ENCODE measurements at places on chromosomes 12 and 14. TPM values are rescaled to one million over a fixed set of nuclear protein-coding genes. Genes with fewer than 3 reads are reported as not detected.
A peak's percentile ranks its signal among the peaks of the same experiment; 100 is the strongest.

NPAS3 gene
- total RNA-seq: not detected

BEST3 gene
- not detected for total RNA-seq

DNA sequence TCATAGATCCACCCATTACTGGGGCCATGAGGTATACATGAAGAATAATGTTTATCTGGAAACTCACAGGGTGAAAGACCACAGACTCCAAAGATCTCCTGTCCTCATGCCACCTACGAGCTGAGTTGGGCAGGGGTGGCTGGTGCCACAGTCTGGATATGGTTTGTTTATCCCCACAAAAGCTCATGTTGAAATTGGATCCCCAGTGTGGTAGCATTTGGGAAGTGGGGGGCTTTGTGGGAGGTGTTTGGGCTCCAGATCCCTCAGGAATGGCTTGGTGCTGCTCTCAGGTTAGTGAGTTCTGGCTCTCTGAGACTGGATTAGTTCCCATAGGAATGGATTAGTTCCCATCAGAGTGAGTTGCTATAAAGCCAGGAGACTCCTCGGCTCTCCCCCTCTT, 192.3 kb upstream of the FSCB start:
- no peaks in the 10 kb centered on the region for H3K27me3 ChIP-seq
- no peak for DNase-seq
- no peak overlapping the region for H3K27ac ChIP-seq
- H3K36me3 ChIP-seq: no peaks in the 10 kb centered on the region

- H3K4me1 ChIP-seq: no peaks in the 10 kb centered on the region
- no peak for DNase-seq
- H3K36me3 ChIP-seq: no peaks in the 10 kb centered on the region
- no peaks in the 10 kb centered on the region for H3K27me3 ChIP-seq
- H3K4me3 ChIP-seq: no peak overlapping the region
Observed at GRCh38 chr14:77660754-77661153, 44.3 kb upstream of the SPTLC2 start.

DNA sequence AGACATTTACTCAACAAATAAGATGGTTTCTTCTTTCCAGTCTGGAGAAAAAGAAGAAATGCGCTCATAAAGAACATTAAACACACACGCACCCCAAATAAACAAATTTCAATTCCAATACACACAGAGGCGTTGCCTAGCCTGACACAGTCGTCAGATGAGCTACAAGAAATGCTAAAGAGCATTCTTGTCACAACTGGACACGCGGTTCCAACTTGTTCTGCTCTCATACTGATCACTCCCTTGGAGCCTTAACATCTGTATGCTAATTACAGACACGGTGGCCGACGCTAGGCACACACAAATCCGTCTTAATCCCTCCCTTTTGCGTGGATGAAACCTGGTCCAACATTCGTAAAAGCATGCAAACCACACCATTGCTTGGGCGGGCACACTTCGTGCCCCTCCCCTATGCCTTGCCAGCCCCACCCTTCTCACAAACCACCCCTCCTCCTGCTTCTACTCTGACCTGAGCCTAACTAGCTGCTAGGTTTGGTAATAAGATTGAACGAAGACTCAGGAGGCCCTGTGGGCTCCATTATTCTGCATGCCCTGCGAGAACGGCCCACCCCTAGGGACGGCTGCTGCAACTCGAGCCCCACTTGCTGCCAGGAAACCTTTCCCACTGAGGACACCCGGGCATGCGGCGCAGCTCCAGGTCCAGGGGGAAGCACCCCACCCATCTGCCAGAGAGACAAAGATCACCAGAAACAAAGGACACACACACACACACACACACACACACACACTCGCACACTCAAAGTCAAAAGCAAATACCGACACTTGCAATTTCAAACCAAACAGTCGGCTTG, 1.2 kb downstream of the KCNK10 start:
- no peak for DNase-seq
- no peaks in the 10 kb centered on the region for H3K36me3 ChIP-seq
- H3K27me3 ChIP-seq: peaks cover 61% of the 10 kb centered on the region
- H3K4me3 ChIP-seq: no peak overlapping the region

DNA sequence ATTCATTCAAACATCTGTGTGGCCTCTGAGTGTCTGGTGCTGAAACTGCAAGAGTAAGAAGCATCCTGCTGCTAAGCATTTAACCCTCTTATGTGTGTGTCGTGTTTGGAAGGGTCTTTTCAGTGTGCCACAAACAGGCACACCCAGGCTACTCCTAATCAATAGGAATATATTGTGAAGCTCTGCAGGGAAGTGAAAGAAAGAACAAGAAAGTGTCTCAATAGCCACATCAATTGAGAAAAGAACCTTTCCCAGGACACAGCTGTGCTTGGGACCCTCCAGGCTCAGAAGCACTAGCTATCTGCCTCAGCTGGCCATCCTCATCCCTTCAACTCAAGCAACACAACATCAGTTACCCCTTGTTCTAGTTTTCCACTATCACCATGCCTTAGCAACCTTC, 13.4 kb upstream of the KRAS start:
- H3K27ac ChIP-seq: no peak overlapping the region
- H3K36me3 ChIP-seq: no peaks in the 10 kb centered on the region
- H3K4me3 ChIP-seq: no peak overlapping the region
- H3K27me3 ChIP-seq: no peaks in the 10 kb centered on the region
- no peak for DNase-seq

- no peaks in the 10 kb centered on the region for H3K36me3 ChIP-seq
- H3K4me3 ChIP-seq: no peak overlapping the region
- peak; percentile 36 for DNase-seq
- no peak overlapping the region for H3K27ac ChIP-seq
- H3K4me1 ChIP-seq: peaks cover 54% of the 10 kb centered on the region
- H3K27me3 ChIP-seq: no peaks in the 10 kb centered on the region
Observed at GRCh38 chr14:76919431-76920330, 93.5 kb downstream of the LRRC74A start.
